ENCODE measurements at places on chromosomes 4 and X.

DNA sequence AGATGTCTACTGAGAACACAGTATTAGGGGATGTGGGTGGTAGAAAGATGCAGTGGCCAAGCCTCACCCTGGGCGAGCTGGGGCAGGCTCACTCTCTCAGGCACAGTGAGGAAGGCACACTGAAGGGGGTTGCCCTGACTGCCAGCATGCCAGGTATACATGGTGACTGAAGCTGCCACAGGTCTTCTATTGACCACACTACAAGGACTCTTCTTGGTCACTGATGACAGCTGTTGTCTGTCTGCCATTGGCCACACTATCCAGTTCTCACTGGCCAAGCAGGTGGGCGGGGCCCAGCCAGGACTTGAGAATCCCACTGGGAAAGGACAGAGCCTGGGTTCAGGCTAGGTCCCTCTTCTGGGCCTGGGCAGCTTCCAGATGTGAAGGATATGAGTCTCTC lies 39.7 kb upstream of the TBC1D14 start:
- peak; percentile 68 for DNase-seq

- DNase-seq: no peak
Observed at GRCh38 chr4:88969746-88970145, 87.2 kb downstream of the FAM13A start.

- DNase-seq: no peak
Observed at GRCh38 chrX:46311581-46312120, 233.6 kb downstream of the ZNF674 start.

DNA sequence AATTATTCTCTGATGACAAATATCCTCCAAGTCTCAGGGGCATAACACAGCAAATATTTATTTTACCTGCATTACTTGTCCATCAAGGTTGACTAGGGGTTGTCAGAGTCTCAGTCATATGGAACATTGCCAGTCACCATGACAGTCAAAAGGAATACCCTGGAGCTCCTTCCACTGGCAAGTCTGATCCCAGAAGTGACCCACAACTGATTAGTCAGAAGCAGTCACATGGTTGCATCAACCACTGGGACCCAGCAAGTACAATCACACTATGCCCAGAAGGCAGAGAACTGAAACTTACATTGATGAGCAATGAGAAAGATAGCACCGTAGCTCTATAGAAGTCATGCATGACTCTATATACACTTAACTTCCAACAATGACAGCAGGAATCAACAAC lies 41.9 kb upstream of the SOD3 start:
- no peak for DNase-seq

- no peak for DNase-seq
Observed at GRCh38 chr4:54254915-54255246, 25.8 kb downstream of the PDGFRA start.

GRCh38 chr4:105662935-105663675 lies 45.4 kb downstream of the INTS12 start:
- no peak for DNase-seq

- DNase-seq: no peak
Observed at GRCh38 chr4:100582146-100582545, 64.3 kb upstream of the EMCN start.

GRCh38 chr4:137774501-137774900 lies 242.2 kb upstream of the PCDH18 start:
- no peak for DNase-seq

GRCh38 chrX:12906046-12906761 lies at the start of gene TLR8:
Gene TLR8, plus strand, starts transcription at chrX:12906620. Its CDS starts 87 bp downstream, at chrX:12906707.
- DNase-seq: no peak

GRCh38 chr4:118889312-118889691 lies 648 bp downstream of the SYNPO2 start:
- DNase-seq: no peak

DNA sequence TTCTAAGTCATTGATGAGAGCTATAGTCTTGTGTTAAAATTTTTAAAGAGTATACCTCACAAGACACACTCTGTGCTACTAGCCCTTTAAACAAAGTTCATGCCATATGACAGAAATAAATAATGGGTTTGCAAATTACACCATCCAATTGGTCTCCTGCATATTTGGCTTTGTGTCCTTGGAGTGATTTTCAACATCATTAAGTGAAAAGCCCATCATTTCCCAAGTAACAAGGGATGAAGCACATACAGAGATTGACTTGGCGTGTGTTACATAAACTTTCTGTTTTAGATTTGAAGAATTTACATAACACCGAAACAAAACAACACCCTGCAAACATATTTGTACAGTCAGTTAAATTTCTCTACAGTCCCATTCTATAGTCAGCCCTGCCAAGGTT lies 216.9 kb upstream of the NEIL3 start:
- DNase-seq: no peak

- no peak for DNase-seq
Observed at GRCh38 chrX:68697465-68698125, 50.1 kb downstream of the STARD8 start.

DNA sequence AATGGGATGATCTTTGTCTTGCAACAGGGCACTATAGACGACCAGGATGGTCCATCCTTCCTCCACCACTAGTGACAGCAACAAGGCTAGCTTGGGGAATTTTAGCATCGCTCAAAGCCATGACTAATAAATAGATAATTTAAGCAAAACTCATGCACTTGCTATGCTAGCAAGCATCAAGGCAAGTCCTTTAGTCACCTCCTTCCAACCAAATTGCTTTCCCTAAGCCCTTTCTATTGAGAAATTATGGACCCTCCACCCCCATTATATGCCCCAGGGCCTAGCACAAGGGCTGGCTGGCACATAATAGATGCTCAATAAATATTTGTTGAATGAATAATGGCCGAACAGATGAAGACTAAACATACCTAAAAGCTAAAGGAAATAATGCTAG lies 28.6 kb downstream of the SLC16A2 start:
- DNase-seq: no peak

GRCh38 chrX:110914281-110914680 lies 118.7 kb upstream of the CHRDL1 start:
- no peak for DNase-seq

GRCh38 chr4:114945616-114946015 lies 167.8 kb downstream of the NDST4 start:
- no peak for DNase-seq

DNA sequence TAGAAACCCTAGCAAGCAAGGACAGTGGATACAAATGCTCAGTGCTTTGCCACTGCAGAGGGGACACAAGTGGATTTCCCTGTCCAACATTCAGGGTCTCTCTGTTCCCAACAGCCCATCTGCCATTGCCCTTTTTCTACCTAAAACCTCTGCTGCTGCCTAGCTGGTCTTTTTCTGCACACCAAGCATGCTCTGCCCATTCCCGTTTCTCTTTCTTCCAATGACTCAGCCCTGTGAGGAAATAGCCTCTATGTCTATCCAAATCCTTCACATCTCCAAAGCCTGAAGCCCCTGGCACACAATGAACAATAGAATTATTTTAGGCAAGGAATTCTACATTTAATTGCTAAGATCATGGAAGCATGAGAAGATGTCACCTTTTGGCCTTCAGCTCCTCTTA lies 5.7 kb upstream of the AMELX start:
- DNase-seq: no peak

- DNase-seq: peak; percentile 44
Observed at GRCh38 chr4:173878701-173879100, 348.7 kb upstream of the HAND2 start.

- DNase-seq: no peak
Observed at GRCh38 chr4:169620880-169621248, 486 bp downstream of the CLCN3 start.

GRCh38 chr4:65202853-65203236 lies 467.4 kb downstream of the EPHA5 start:
- no peak for DNase-seq

DNA sequence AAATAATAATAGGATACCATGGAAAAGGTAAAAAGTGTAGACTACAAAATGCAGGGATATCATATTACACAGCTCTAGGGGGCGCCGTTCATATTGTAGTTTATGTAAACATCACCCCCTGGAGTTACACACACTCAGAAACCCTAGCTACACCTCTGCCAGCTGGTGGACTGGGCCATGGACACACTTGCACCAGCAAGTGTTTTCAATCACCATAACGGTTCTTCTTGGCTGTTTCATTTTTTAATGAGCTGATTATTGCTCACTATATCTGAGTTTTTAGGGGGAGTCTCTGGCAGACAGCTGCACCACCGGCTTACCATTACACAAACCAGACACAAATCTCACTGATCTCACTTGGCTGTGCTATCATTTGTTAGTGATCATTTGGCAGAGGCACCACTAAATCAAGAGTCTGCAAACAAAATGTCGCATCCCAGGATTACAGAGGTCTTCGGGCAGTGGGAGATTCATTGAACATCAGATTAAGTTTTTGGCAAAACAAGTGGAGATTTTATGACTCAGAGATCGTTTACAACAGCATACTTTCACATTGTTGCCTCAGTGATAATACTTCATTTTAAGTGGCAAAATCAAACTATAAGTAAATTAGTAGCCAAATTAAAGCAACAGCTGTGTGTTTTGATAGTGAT lies 185.7 kb downstream of the UNC5C start:
- DNase-seq: no peak

DNA sequence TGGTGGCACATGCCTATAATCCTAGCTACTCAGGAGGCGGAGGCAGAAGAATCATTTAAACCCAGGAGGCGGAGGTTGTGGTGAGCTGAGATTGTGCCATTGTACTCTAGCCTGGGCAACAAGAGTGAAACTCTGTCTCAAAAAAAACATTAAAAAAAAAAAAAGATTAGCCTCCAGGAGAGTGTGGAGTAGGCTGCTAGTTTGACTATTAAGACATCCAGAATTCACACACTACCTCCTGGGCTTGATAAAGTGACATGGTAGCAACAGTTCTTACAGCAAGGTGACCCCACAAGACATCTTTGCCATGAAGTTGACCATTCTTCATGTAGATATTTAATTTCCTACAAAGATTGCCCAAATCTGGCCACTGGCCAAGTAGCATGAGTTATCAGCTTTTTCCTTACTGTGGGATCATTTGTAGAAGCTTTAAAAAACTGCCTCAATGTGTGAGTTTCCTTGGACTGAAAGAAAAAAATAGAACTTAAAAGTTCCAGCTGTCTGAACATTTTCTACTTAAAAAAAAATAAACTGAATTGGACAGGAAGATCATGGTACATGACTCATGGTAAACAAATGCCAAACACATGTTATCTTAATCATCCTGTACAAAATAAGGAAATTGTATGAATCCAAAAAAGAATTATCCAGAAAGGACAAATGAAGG lies 35.3 kb upstream of the SPRY1 start:
- no peak for DNase-seq

DNA sequence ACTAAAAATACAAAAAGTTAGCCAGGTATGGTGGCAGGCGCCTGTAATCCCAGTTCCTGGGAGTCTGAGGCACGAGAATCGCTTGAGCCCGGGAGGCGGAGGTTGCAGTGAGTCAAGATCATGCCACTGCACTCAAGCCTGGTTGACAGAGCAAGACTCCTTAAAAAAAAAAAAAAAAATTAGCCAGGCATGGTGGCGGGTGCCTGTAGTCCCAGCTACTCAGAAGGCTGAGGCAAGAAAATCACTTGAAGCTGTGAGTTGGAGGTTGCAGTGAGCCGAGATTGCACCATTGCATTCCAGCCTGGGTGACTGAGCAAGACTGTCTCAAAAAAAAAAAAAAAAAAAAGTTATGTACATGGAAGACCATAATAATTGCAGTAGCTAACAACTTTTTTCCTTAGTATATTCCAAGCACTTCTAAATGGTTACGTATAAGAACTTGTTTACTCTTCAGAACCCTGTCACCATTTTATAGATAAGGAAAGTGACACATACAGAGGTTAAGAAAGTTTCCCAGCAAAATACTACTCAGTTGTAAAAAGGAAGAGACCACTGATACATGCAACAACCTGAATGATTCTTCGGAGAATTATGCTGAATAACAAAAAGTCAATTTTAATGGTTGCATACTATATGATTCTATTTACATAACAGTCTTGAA lies 24.5 kb downstream of the RUFY3 start:
- DNase-seq: no peak

DNA sequence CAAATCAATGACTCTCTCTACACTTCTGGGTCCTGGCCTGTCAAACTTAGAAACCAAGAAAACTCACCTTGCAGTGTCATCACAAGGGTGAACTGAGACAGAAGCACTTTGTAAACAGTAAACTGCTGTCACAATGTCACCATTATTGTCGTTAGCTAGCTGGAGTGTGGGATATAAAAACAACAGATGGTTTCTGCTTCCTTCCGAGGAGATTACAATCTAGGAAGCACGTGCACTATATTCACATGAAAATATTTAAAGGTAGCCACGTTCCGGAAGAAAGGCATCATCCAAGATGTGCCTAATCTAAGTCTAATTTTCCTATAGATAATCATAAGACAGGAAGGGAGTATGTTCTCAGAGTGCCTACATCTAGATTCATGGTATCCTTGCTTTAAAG lies 64.7 kb upstream of the ACSL1 start:
- DNase-seq: no peak

- DNase-seq: no peak
Observed at GRCh38 chrX:68833448-68833805, 4.6 kb downstream of the EFNB1 start.

DNA sequence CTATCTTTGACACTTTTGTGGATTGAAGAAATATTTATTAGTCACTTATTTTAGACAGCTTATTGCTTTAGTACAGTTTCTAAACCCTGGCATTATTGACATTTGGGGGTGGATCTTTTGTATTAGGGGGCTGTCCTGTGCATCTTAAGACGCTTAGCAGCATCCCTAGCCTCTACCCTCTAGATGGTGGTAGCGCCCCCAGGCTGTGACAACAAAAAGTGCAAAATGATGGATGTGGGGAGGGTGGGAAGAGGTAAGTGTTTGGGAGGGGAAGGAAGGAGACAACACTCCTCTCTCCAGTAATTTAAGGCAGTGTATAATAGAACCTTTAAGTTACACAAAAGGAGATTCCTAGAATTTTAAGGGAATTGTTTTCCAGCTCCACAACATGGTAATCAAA lies 1210.6 kb downstream of the C4orf33 start:
- no peak for DNase-seq

DNA sequence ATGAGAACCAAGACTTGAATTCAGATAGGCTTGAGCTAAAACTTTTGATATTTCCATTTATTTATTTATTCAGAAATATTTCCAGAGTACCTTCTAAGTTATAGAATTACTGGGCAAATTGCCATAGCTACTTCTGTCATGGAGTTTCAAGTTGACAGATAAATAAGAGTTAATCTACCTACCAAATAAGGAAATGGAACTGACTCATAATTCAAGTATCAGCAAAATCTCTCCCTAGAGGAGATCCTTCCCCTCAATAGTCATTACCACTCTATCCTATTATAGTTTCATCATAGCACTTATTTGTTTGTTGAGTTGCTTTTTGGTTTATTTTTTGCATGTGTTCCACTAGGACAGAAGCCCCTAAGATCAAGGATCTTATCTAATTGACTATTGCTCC lies 48.8 kb upstream of the CCSER1 start:
- DNase-seq: no peak
